CD14-positive monocyte (primary cell): ENCODE measurements at places on chromosomes 2 and 18.

- DNase-seq, result no peak
- no peak overlapping the region for H3K27ac ChIP-seq
- H3K4me3 ChIP-seq, result no peak overlapping the region
- H3K27me3 ChIP-seq, result no peaks in the 10 kb centered on the region
- H3K4me1 ChIP-seq, result no peaks in the 10 kb centered on the region
- H3K36me3 ChIP-seq, result no peaks in the 10 kb centered on the region
These were observed 173.9 kb upstream of the ERBB4 start for GRCh38 chr2:212712466-212712865.

GRCh38 chr2:167127135-167127534, 238.9 kb downstream of the XIRP2 start:
- H3K36me3 ChIP-seq, result no peaks in the 10 kb centered on the region
- DNase-seq, result no peak
- no peak overlapping the region for H3K4me3 ChIP-seq
- H3K4me1 ChIP-seq, result no peaks in the 10 kb centered on the region
- no peak overlapping the region for H3K27ac ChIP-seq

DNA sequence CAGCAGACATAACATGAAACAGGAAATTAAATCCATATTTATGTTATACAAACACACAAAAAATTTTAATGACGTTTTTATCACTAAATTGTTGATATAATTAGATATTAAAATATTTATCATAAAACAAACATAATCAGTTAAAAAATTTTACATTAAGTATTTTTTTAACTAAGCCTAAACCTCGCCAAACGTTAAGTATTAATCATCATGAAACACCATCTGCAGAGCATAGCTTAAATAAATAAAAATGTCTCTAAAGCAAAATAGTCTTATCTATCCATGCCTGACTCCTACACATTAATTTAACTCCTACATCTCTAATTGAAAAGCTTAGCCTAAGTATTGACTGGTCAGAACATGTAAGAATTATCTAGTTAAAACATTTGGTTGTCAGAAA, 271.6 kb upstream of the RND3 start:
- H3K36me3 ChIP-seq, result no peaks in the 10 kb centered on the region
- DNase-seq, result no peak
- no peaks in the 10 kb centered on the region for H3K27me3 ChIP-seq

- no peak for DNase-seq
- H3K4me1 ChIP-seq, result no peaks in the 10 kb centered on the region
- no peak overlapping the region for H3K27ac ChIP-seq
- no peaks in the 10 kb centered on the region for H3K36me3 ChIP-seq
- peaks cover 9% of the 10 kb centered on the region for H3K27me3 ChIP-seq
These were observed 145.6 kb downstream of the AGAP1 start for GRCh38 chr2:235639428-235639773.

- H3K4me1 ChIP-seq, result peaks cover 12% of the 10 kb centered on the region
- H3K36me3 ChIP-seq, result no peaks in the 10 kb centered on the region
- no peak overlapping the region for H3K27ac ChIP-seq
These were observed 2.4 kb downstream of the C2orf42 start for GRCh38 chr2:70188460-70188859.

GRCh38 chr2:119707117-119708087, 28.4 kb downstream of the TMEM177 start:
- no peak overlapping the region for H3K4me3 ChIP-seq
- no peaks in the 10 kb centered on the region for H3K36me3 ChIP-seq
- no peak for DNase-seq
- no peaks in the 10 kb centered on the region for H3K4me1 ChIP-seq
- H3K27ac ChIP-seq, result no peak overlapping the region

DNA sequence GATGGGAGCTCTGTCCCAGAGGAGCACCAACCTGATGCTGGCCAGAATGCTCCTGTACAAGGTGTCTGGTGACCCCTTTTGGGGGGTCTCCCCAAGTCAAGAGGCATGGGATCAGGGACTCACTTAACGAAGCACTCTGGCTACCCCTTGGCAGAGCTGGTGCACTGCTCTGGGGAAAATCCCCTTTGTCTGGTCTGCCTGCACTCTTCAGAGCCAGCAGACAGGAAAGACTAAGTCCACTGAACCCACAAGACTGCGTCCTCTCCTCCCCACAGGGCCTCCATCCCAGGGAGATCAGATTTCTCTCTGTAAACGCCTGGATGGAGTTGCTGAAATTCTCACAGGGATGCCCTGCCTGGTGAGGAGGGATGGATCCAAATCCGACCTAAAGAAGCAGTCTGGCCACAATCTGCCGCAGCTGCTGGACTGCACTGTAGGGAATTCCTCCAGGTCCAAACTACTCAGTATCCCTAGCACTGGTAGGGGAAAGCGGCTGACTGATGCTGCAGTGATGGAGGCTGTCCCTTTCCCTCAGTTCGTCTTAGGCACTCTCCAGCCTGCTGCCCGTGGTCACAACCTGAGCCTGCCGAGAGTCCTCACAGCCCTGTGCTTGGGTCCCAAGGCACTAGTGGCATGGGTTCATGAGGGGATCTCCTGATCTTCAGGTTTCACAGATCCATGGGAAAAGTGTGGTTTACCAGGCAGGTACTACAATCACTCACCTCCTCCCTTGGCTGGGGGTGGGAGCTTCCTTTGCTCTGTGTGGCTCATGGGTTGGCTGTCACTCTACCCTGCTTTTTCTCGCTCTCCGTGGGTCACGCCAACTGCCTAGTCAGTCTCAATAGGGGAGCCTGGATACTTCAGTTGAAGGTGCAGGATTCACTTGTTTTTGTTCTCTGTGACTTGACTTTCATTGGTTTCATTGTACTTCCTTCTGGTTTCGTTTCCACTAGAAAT, 98.6 kb downstream of the SLC4A10 start:
- H3K4me3 ChIP-seq, result no peak overlapping the region
- no peak overlapping the region for H3K27ac ChIP-seq
- no peaks in the 10 kb centered on the region for H3K36me3 ChIP-seq
- no peak for DNase-seq

DNA sequence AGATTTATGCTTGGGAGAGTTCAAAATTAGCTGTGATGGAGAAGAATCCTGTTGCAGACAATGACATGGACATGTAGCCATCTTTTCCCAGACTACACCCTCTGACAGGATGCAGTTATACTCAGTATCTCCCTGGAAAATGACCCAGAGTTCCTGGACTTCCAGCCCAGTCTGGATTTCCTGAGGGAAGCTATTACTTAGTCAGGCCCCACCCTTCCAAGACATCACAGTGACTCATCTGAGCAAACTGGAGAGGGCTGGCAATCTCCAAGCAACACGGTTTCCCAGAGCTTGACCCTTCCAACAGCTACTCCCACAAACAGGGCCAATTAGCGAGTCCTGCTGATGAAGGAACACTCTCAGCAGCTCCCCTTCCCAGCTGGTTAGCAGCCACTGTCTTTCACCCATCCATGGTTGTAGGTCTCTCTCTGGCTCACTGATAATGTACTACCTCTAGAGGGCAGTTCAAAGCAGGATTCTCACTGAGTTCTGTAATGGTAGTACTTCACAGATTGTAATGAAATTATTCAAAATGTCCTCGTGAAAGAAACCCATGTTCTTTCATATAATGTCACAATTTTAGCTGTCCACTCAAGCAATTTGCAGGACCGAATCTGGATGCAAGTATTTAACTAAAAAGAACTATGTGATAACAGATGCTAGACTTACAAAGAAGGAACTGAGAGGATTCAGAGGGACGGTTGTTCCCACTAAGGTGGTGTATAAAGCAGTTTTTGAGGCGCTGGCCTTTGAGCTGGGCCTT, 110.2 kb downstream of the MDH1 start:
- no peaks in the 10 kb centered on the region for H3K27me3 ChIP-seq
- no peaks in the 10 kb centered on the region for H3K4me1 ChIP-seq
- no peak overlapping the region for H3K27ac ChIP-seq
- DNase-seq, result peak; percentile 5
- no peak overlapping the region for H3K4me3 ChIP-seq

- no peaks in the 10 kb centered on the region for H3K36me3 ChIP-seq
- H3K27ac ChIP-seq, result no peak overlapping the region
- no peak overlapping the region for H3K4me3 ChIP-seq
- no peaks in the 10 kb centered on the region for H3K27me3 ChIP-seq
- DNase-seq, result no peak
These were observed 12.9 kb upstream of the MGAT4A start for GRCh38 chr2:98743835-98744234.

- no peak overlapping the region for H3K27ac ChIP-seq
- no peaks in the 10 kb centered on the region for H3K27me3 ChIP-seq
- peaks cover 2% of the 10 kb centered on the region for H3K4me1 ChIP-seq
- DNase-seq, result peak; percentile 23
- no peak overlapping the region for H3K4me3 ChIP-seq
- H3K36me3 ChIP-seq, result no peaks in the 10 kb centered on the region
These were observed 54.0 kb downstream of the HRH4 start for GRCh38 chr18:24514439-24514838.

GRCh38 chr18:22210311-22210754, 40.9 kb downstream of the GATA6 start:
- no peak for DNase-seq
- no peaks in the 10 kb centered on the region for H3K4me1 ChIP-seq
- H3K4me3 ChIP-seq, result no peak overlapping the region
- H3K27me3 ChIP-seq, result no peaks in the 10 kb centered on the region

GRCh38 chr2:55090702-55091101, 40.5 kb upstream of the RTN4 start:
- H3K27me3 ChIP-seq, result no peaks in the 10 kb centered on the region
- peaks cover 43% of the 10 kb centered on the region for H3K4me1 ChIP-seq
- no peak overlapping the region for H3K4me3 ChIP-seq
- no peaks in the 10 kb centered on the region for H3K36me3 ChIP-seq
- peak overlapping the region; percentile 56 for H3K27ac ChIP-seq

DNA sequence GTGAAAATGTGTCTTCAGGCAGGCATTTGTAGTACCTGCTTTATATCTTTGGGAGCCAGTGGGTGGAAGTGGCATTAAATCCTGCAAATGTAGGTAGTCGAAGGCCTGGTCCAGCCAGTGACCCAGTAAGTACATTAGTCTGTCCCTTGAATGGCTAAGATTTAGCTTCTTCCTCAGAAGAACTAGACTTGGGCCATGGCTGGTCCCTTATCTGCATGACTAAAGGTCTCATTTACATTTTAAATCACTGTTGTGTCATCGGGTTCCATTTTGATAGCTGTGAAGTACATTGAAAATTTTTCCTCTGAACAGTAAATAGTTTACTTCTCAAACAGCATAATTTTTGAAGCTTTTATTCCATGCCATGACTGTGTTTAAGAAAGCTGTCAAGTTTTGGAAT, 438.4 kb upstream of the KLHL29 start:
- H3K27me3 ChIP-seq, result no peaks in the 10 kb centered on the region
- no peak overlapping the region for H3K27ac ChIP-seq
- no peaks in the 10 kb centered on the region for H3K36me3 ChIP-seq
- H3K4me1 ChIP-seq, result no peaks in the 10 kb centered on the region

DNA sequence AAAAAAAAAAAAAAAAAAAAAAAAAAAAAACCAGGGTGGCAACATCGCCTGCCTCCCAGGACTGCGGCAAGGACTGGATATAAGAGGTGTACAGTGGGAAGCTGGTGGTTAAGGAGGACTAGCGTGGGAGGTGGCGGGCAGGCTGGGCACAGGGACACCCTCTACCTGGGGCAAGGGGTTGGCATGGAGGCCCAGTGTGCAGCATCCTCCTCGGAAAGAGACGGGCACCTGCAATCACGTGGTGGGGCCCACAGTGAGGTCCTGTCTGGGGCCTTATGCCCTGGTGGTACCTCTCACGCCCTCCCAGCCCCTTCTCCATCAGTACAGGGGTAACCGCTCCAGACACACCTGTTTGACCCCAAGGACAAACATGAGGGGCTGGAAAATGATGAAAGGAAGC, 27.9 kb downstream of the PXDN start:
- H3K4me1 ChIP-seq, result no peaks in the 10 kb centered on the region
- no peaks in the 10 kb centered on the region for H3K27me3 ChIP-seq
- no peak overlapping the region for H3K4me3 ChIP-seq

DNA sequence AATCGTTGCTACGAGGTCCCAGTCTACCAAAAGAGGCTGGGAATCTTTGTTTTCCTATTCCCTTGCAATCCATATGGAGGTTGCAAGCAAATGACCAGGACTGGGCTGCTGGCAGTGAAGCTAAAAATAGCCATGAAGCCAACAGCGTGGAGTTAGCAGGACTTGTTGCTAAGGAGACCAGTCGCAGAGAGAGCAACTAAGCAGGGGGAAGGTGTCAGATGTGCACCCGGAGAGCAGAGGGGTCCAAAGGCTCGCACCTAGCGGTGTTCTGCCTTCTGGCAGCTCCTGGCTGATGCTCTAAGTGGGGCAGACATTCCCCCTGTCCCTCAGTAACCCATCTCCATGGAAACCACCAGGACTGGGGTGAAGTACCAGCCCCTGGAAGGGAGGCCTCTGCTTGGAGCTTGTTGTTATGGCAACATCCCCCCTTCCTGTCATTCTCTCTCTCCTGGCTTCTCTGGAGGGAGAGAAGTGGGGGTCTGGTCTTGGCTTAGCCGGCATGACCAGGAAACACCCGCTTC, 84.6 kb downstream of the DNMT3A start:
- peaks cover 3% of the 10 kb centered on the region for H3K36me3 ChIP-seq
- H3K27me3 ChIP-seq, result no peaks in the 10 kb centered on the region
- H3K4me1 ChIP-seq, result peaks cover 7% of the 10 kb centered on the region
- DNase-seq, result no peak
- no peak overlapping the region for H3K27ac ChIP-seq
- H3K4me3 ChIP-seq, result no peak overlapping the region

DNA sequence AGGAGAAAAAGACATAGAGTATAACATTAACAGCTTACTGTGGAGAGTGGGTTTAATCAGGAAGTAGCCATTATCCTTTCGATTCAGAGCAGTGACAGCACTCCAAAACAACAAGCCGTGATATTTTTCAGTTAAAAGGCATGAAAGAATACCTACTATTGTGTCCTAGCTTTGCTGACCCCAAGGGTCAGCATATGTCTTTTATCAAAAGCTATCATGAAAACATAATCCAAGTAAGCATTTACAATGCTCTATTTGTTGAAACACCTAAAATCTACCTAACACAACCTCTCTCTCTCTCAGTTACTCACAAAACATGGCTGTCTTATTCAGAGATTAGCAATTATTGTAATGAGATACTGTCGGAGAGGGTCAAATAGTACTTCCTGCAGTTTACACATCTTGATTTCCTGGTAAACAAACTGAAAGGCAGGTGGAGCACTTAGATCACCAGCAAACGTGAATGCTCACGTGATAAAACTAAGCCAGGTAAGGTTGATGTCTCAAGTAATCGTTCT, 100.0 kb downstream of the BAZ2B start:
- H3K4me3 ChIP-seq, result peak overlapping the region; percentile 75
- H3K36me3 ChIP-seq, result no peaks in the 10 kb centered on the region
- H3K27me3 ChIP-seq, result no peaks in the 10 kb centered on the region
- H3K27ac ChIP-seq, result no peak overlapping the region
- H3K4me1 ChIP-seq, result peaks cover 3% of the 10 kb centered on the region
